ENCODE measurements at places on chromosomes 4 and X.
A peak's percentile ranks its signal among the peaks of the same experiment; 100 is the strongest.

- no peak for DNase-seq
Measured at GRCh38 chr4:74032064-74032463, 6.4 kb downstream of the CXCL3 start.

GRCh38 chr4:169566021-169566818 is 46.2 kb downstream of the NEK1 start:
- peak; percentile 19 for DNase-seq

DNA sequence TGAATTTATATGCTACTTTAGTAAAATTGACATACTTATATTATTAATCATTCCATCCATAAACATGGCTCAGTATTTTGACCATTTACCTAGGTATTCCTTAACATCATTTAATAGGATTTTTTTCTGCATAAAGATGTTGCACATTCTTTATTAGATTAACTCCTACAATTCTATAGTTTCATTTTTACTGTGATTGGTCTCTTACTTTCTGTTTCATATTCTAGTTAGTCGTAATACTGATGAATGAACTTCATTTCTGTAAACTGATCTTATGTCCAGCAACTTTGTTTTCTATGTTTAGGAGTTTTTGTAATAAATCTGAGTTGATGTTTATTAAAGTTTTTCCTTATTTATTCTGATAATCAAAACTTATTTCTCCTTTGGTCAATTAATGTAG is 278.2 kb upstream of the CXXC4 start:
- no peak for DNase-seq

GRCh38 chr4:25258980-25259578 is 25.2 kb downstream of the PI4K2B start:
- DNase-seq, result no peak

DNA sequence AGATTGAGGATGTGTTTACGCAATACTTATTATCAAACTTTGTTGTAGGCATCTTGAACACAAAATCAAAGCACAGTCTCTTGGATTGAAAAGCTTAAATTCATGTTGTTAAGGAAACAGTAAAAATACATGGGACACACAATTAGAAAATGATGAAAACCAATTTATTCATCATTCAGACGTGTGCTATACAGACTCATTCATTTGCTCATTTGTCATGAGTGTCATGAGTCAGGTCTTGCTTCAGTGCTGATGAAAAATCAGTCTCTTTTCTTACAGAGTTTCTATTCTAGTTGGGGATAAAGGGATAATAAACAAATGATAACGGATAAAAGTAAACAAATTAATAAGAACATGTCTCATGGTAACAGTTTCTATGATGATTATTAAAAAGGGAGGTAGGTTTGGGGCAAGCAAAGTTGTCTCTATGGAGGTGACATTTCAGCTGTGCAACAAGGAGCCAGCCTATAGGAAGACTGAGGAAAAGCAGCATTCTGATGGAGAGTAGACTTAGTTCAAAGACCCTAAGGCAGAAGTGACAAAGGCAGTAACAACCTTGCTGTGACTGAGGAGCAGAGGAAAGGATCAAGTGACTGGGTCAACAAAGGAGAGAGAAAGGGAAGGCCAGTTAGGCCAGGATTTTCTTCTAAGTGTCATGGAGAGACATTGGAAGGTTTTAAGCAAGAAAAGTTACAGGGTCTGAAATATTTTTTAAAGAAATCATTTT is 224.0 kb upstream of the HHIP start:
- no peak for DNase-seq
